ENCODE measurements at places on chromosomes 16 and 17.

GRCh38 chr16:73047536-73048291 is at the start of gene ZFHX3:
ZFHX3 (minus strand) TSS chr16:73048128; CDS start chr16:72960145, 87,983 bp downstream.
- DNase-seq, result peak; percentile 61

DNA sequence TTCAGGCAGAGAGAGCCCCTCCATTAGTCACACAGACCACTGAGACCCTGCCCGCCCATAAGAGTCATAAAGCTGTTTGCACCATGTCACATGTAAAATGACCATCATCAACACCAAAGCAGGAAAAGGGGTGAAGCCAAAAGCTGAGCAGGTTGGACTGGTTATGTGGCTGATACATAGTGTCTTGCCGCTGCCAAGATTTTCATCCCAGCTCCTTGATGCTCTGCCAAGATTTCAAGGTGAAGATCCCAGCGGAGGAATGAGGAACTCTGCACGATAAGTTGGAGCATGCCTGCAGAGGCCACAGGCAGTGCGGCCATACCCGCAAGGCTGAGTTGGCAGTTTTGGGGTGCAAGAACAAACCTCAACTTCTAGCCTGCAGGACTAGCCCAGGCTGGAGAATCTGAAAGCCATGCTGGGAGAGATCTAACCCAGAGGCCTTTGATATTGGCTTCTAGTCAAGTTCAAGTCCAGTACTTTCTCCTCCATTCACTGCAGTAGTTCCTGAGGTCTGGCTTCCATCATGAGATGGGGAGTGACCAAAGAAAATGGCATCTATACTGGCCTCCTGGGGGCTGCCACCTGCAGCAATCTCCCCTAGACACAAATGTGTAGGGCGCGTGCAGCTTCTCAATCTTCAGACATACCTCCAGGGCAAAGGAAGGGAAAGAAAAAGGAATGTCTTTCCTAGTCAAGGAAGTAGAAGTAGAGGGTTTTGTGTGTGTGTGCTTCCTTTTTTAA is 79.7 kb upstream of the NOL11 start:
- no peak for DNase-seq

- DNase-seq, result peak; percentile 73
These were observed 36.4 kb downstream of the AKAP1 start for GRCh38 chr17:57121308-57122042.

DNA sequence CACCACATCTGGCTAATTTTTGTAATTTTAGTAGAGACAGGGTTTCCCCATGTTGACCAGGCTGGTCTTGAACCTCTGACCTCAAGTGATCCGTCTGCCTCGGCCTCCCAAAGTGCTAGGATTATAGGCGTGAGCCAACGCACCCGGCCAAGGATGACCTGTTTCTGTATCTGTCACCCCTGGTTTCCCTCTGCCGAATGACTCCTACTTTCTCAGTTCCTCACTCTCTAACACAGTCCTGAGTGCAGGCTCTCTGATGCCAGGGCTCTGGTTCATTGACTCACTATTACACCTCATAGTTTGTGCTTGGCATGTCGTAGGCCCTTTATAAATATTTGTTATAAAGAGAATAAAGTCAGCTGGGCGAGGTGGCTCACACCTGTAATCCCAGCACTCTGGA is 10.7 kb upstream of the PRPF8 start:
- DNase-seq, result no peak

DNA sequence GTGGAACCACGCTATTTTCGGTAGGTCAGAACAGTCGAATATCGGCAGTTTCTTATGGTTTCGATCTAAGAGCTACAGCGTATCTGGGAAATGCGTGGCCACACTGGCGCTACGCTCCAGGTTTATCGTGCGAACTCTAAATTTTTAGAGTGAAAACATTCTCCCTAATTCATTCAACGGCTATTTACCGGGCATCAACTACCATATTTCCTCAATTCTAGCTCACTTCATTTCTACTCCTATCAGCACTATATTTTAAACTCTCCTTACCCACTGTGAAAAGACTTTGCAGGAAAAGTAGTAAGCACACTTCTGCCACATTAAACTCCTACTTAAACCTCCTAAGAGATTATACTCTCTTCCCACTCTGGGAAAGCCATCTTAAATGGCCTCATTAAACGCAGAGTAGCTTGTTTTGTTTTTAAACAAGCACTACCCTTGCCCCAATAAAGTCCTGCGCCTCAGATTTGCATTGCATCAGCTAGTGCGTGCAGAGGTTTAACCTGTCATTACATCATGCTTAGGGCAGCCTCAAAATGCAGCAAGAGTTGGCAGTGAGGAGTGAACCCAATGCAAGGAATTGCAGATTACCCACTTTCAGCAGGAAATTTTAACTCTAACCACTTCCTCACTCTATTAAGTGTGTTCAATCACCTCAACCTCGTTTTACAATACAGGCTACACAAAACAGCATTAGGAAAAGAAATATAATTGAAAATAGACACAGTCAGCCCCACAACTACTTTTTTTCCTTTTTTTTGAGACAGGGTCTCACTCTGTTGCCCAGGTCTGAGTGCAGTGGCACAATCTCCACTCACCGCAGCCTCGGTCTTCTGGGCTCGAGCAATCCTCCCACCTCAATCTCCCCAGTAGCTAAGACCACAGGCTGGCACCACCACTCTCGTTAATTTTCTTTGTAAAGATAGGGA is 18.8 kb downstream of the SIAH1 start:
- DNase-seq, result peak; percentile 80

DNA sequence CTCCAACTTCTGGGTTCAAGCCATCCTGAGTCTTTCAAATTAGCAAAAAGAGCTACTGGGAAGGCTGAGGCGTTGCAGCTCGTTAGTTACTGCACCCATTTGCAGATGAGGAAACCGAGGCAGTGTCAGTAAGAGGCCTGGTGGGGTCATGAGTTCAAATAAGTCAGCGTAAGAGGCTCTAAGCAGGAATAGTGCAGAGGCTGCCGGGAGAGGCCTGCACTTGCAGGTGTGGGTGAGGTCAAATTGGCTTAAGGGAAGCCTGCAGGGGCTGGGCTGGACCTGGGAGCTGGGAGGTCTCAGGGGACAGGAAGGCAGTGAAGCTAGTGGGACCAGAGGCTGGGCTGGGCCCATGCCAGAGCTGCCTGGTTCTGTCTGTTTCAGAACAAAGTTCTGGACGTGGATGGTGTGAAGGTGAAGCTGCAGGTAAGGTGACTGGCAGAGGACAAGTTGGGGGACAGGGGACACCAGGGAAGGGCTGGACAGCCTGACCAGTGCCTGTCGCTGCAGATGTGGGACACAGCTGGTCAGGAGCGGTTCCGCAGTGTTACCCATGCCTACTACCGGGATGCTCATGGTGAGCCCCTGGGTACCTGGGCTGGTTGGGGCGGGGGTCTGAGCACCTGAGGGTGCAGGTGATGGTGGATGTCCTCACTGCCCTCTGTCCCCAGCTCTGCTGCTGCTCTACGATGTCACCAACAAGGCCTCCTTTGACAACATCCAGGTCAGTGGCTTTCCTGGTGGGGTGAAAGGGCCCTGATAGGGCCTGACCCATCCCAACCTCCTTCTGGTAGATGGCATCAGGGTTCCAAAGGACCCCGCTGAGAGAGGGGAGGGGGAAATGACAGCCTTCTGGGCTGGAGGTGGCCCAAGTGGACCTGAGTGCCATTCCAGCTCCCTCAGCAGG is 3.0 kb downstream of the RAB26 start:
- DNase-seq, result peak; percentile 79

- DNase-seq, result no peak
These were observed 70.3 kb downstream of the DNAH9 start for GRCh38 chr17:11668618-11669017.

GRCh38 chr17:16222406-16222805 is 5.4 kb downstream of the PIGL start:
- no peak for DNase-seq

- DNase-seq, result no peak
These were observed 206.8 kb downstream of the PRKCA start for GRCh38 chr17:66508896-66509844.

- no peak for DNase-seq
These were observed 10.8 kb upstream of the CRYBA1 start for GRCh38 chr17:29235904-29236303.

DNA sequence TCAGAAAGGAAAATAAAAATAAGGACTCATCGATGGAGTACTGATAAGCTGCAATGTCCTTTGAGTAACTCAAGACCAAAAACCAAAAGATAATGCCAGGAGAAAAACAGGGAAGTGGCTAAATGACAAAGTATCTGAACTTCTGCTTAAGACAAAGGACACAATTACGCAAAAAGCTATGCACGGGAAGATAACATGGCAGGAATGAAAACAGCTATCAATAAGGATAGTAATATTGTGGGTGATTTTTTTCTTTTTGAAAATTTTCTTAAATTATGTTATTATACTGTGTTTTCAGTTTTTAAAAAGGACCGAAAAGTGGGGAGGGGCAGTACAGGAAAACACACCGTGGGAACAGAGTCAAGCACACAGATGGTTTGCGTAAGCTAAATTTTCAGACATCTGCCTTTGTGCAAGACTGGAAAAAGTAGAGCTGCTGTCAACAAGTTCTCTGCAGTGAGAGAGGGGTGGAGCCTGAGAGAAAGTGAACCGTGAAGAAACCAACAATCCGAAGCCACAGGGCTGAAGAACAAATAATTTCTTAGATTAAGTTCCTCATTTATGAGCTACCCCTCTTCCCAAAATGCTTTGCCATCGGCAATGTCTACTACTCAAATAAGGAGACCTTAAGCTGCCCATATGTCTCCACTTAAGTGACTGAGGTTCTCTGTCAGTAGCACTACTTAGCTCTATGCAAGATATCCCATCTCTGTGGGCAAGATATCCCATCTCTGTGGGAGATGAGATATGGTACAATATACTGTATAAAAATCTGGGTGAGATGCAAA is 99.9 kb upstream of the CORO6 start:
- peak; percentile 77 for DNase-seq

- peak; percentile 83 for DNase-seq
These were observed 1.1 kb upstream of the ZNF747 start for GRCh38 chr16:30535777-30536190.

GRCh38 chr17:42399121-42399520 is 10.9 kb upstream of the STAT3 start:
- no peak for DNase-seq

- DNase-seq, result peak; percentile 65
These were observed 419 bp downstream of the GLIS2 start for GRCh38 chr16:4316108-4316863.

GRCh38 chr17:49378311-49378710 is 16.3 kb upstream of the ZNF652 start:
- no peak for DNase-seq

DNA sequence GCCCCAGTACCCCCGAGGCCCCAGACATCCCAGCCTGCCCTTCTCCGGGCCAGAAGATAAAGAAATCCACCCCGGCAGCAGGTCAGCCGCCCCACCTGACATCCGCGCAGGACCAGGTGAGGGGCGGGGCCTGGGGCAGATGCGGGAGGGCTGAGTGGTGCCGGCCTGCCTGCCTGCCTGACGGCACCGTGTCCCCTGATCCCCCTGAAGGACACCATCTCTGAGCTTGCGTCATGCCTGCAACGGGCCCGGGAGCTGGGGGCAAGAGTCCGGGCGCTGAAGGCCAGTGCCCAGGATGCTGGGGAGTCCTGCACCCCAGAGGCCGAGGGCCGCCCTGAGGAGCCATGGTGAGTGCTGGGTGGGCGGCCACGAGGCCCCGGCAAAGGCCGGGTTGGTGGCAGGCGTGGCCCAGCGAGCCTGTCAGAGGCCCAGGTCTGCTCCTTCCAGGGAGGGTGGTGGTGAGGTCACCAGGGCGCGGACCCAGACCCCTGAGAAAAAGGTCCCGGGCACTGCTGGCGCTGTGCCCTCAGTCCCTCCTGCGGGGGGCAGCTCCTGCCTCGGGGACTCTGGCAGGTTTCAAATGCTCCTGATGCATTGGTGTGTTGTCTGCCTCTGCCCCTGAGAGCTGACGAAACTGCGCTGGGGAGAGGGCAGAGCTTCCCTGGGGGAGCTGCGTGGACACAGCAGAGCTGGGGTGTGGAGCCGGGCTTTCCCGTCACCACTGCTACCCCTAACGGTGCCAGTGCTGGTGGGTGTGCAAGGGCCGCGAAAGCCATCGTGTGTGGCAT is 1.2 kb downstream of the CDT1 start:
- DNase-seq, result peak; percentile 82

Measured in Karpas-422 (cell line).